ENCODE measurements at places on chromosomes 5 and 9. TPM values are rescaled to one million over a fixed set of nuclear protein-coding genes. Genes with fewer than 3 reads are reported as not detected.

GRCh38 chr5:172443441-172444109, 10.8 kb downstream of the SH3PXD2B start:
- peak; percentile 95 for DNase-seq
- no peak overlapping the region for H3K4me3 ChIP-seq
- H3K27ac ChIP-seq, result no peak overlapping the region
- no peaks in the 10 kb centered on the region for H3K36me3 ChIP-seq
- H3K27me3 ChIP-seq, result no peaks in the 10 kb centered on the region

- no peaks in the 10 kb centered on the region for H3K36me3 ChIP-seq
- H3K4me3 ChIP-seq, result peak overlapping the region; percentile 46
- peak; percentile 55 for DNase-seq
- peaks cover 12% of the 10 kb centered on the region for H3K4me1 ChIP-seq
These were observed 74.0 kb downstream of the PRR16 start for GRCh38 chr5:120538149-120538548.

DNA sequence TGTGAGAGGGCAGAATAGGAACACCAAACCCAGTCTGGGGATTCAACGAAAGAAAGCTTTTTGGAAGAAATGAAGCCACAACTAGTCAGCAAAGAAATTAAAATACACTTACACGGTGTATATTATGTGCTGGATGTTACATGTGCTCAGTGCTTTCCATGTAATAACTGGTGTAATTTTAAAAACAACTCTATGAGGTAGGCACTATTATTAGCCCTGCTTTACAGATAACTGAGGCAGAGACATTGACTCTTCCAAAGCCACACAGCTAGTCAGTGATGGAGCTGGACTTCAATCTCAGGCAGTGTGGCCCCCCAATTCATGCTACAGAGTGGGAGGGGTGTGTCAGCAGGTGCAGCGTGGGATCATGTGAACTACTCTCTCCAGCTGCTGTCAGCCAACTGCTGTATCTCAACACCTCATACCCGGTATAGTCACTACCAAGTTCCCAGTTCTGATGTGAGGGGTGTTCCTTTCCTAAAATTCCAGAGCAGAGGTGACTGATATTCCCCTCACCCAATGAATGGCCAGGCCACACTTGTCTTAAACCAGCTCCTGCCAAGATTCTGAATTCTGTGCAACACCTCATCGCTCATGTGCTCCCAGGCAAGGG, 33.8 kb upstream of the TJP2 start:
- H3K36me3 ChIP-seq, result peaks cover 6% of the 10 kb centered on the region
- no peaks in the 10 kb centered on the region for H3K27me3 ChIP-seq
- H3K27ac ChIP-seq, result no peak overlapping the region
- H3K4me3 ChIP-seq, result no peak overlapping the region
- H3K4me1 ChIP-seq, result peaks cover 18% of the 10 kb centered on the region
- DNase-seq, result no peak

DNA sequence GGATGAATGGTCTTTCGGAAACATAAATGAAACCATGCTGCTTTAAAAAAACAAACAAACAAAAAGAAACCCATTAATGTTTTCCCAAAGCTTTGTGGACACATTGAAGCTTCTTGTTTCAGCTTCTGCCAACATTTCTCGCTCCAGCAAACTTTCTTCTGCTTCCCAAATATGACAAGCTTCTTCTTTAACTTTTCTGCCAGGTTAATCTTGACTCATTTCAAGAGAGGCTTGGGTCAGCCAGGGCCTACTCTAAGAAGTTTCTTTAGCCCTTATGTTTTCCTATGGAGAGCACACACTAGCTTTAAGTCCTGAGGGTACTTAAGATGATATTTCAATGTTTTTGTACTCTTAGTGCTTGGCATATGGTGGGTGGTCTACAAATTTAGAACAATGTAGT, 6.1 kb downstream of the ANXA1 start:
- H3K27ac ChIP-seq, result no peak overlapping the region
- peaks cover 62% of the 10 kb centered on the region for H3K36me3 ChIP-seq
- no peak for DNase-seq
- H3K27me3 ChIP-seq, result no peaks in the 10 kb centered on the region
- peaks cover 28% of the 10 kb centered on the region for H3K4me1 ChIP-seq

DNA sequence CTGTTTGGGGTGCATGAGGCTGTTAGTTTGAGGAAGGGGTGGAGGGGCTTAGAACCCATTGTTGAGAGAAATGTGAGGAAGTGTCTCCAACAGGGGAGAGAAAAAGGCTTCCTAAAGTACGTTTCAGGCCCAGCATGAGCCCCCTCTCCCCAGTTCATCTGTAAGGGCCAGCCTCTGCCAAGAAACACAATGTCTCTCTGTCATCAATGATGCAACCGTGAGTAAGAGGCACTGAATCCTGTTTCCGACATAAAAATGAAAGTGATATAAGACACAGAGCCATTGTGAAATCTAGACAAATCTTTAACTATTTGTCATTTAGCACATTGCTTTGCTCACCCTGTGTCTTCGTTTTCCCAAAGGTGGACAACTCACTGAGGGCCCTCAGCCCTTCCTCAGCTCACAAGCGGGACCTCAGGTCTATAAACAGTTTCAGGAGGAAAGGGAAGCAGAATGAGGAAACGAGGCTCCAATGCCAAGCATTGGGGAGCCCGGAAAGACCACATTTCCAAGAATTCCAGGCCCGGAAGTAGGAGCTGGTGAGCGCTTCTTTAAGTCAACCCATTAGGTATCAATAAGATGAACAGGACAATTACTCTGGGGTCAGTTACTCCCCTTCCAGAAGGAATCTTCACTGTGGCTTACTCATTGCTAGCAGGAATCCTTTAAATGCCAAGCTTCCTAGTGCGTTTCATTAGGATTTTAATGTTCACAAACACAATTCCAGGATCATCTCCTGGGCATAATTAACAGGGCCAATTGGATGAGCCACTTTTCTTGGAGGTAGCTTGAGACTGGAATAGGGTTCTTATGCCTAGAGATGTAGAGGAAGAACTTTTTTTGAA, 59.0 kb upstream of the KLF4 start:
- peak overlapping the region; percentile 92 for H3K27ac ChIP-seq
- peak overlapping the region; percentile 45 for H3K4me3 ChIP-seq
- peaks cover 19% of the 10 kb centered on the region for H3K4me1 ChIP-seq
- H3K36me3 ChIP-seq, result no peaks in the 10 kb centered on the region
- DNase-seq, result peak; percentile 89

Gene OLFM1
- total RNA-seq, result not detected

DNA sequence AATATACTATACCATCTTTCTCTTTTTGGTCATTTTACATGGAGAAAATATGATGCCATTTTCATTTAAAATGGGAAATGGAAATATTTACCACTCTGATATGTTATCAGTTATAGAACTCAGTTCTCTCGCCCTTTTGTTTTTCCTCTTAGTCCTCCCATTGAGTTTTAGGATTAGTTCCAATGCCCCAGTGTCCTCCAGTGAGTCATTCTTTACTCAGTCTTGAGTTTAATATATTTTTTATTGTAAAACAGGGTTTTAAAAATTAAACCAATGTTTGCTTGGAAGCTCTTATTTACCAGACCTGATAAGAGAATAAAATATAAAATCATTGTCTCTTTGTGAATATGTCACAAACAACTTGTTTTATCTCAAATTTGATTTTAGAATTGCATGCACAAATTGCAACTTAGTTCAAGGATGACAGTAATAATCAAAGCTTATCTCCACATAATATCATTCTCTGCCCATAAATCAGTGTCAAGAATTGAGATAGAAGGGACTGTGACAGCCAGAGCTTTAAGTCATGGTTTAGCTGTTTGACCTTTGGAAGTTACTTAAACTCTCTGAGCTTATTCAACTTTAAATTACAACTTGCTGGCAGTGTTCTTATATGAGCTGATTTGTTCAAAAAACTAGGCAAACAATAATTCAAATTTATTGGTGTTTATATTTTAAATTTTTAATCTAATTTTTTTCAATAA, 166.4 kb downstream of the PAM start:
- peak; percentile 70 for DNase-seq
- H3K27me3 ChIP-seq, result no peaks in the 10 kb centered on the region
- no peak overlapping the region for H3K4me3 ChIP-seq
- no peaks in the 10 kb centered on the region for H3K36me3 ChIP-seq
- H3K4me1 ChIP-seq, result peaks cover 36% of the 10 kb centered on the region

Gene KLHL9
- total RNA-seq, result 7.5 TPM

DNA sequence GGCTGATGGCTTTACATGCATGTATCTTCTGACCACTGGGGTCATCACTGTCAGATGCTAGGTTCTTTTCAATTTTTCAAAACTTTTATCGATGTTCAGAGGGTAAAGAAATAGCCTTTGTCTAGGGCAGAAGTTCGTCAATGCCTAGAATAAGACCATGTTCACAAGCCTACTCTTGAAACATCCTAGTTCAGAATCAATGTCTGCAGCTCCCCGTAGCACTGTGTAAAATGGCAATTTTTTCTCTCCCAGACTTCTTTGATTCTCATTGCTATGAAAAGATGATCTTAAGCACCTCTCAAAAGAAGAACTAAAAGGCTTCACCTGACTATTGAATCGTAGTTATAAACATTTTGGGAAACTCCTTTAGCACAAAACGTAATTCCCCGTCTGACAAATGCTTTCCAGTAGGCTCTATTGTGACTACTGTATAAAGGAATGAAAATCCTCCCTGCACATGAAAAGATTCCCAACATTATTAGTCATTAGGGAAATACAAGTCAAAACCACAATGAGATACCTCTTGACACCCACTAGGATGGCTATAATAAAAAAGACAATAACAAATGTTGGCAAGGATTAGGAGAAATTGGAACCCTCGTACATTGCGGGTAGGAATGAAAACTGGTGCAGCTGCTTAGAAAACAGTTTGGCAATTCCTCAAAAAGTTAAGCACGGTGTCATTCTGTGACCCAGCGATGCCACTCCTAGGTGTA, 263.5 kb downstream of the ARHGAP26 start:
- H3K27ac ChIP-seq, result peak overlapping the region; percentile 89
- H3K36me3 ChIP-seq, result no peaks in the 10 kb centered on the region
- H3K4me1 ChIP-seq, result peaks cover 39% of the 10 kb centered on the region
- H3K27me3 ChIP-seq, result no peaks in the 10 kb centered on the region
- DNase-seq, result peak; percentile 90

All from PC-3 (cell line).